ENCODE measurements at places on chromosomes 2 and 18.

- DNase-seq, result no peak
Observed at GRCh38 chr2:128765811-128766210, 447.1 kb upstream of the HS6ST1 start.

DNA sequence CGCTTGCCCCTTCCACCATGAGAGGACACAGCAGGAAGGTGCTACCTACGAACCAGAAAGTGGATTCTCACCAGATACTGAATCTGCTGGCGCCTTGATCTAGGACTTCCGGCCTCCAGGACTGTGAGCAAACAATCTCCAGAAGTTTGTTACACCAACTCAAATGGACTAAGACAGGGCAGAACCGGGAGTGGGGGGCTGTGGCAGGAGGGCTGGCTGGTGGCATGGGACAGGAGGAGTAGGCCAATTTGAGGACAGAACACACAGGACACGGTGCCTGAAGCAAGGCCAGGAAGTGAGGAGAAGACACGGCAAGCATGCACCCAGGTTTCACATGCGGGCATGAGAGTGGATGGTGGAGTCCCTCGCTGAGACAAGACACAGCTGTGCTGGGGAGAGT is 40.1 kb downstream of the CRACDL start:
- DNase-seq, result no peak

DNA sequence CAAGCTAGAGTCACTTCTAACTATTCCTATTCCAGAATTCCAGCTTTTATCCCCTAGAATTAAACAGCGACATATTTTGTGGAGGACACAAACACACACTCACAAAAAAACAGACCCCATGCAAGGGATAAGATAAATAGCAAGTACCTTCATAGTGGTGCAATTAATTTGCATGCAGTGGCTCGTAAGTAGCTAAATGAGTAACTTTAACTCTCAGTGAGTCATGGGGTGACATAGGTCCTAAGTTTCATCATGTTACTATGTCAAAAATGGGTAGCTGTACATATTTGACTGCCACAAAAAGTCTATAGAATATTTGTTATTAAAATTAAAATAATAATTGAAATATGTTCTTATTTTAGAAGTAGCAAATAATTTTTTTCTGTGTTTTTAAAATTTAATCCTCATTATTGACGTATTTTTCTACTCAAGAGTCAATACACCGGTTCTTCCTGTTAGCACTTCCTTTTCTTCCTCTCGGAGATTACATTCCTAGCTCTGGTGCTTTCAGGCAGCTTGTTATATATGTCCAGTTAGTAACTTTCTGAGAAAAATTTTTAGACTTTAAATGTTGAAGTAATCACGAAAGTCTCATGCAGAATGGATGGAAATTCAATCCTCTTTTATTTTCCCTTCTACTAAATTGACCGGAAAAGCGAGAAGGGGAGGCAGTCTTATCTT is 247.0 kb downstream of the KCNH7 start:
- no peak for DNase-seq

DNA sequence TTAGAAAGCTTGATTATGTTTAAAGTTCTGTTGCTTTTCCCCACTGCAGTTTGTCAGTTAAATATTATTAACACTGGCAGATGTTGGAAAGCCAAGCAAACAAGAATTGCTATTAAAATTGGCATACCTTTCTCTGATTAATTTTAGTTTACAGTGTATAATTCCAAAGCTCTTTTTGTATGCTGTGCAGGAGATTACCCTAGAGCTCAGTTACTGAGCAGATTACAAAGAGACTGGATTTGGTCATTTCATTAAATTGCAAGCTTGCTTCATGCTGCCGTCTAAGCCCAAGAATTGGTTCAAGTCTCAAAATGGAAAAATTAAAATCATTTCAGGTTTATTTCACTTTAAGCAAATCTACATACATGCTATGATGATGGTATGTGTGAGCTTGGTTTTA is 2.3 kb downstream of the ASAP2 start:
- no peak for DNase-seq

- no peak for DNase-seq
Observed at GRCh38 chr2:73033766-73034381, 37.6 kb downstream of the SFXN5 start.

DNA sequence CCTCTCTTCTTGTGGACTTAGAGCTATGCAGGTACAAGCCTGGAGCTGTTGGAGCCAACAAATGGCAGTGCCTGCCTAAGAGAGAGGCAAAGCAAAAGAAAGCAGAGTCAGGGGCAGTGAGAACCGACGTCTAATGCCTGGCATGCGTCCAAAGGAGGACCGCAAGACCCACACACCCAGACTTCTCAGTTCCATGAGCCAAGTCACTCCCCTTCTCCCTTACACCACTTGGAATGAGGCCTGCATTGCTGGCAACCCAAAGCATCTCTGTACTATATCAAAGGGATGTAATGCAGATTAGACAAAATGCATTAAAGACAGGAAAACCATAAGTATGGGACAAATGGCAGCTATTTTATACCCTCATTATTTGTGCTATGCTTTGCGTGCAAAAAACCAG is 49.9 kb upstream of the RNU4ATAC start:
- DNase-seq, result no peak

GRCh38 chr2:221389904-221390303 is 182.2 kb downstream of the EPHA4 start:
- DNase-seq, result no peak

GRCh38 chr2:239583171-239583878 is 182.5 kb upstream of the HDAC4 start:
- DNase-seq, result no peak

DNA sequence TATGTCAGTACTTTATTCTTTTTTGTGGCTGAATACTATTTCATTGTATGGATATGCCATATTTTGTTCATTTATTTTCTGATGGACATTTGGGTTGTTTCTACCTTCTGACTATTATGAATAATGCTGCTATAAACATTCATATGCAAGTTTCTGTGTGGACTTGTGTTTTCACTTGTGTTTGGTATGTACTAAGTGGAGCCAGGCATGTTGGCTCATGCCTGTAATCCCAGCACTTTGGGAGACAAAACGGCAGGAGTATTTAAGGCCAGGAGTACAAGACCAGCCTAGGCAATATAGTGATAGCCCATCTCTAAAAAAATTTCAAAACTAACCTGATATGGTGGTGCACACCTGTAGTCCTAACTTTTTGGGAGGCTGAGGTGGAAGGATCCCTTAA is 23.3 kb downstream of the MARCHF7 start:
- no peak for DNase-seq

- DNase-seq, result no peak
Observed at GRCh38 chr2:23838581-23838980, 88.3 kb downstream of the ATAD2B start.

DNA sequence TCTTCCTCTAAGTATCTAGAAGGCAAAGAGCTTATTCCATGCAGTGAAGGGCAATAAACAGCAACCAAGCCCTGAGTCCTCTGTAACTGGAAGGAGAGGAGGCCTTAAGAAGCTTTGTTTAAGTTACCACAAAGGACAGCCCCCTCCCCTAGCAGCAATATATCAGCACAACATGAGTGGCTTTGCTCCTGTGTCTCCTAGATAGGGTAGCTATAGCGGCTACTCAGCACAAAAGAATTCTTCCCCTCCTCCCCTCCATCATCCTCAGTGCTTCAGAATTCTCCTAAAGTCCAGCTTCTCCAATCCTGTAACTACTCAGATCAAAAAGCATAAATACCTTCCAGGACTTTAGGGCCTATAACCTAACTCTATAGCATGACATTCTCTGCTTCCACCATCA is 16.5 kb downstream of the SUMO1 start:
- DNase-seq, result no peak

- no peak for DNase-seq
Observed at GRCh38 chr2:166516712-166517303, 22.8 kb upstream of the SCN7A start.

GRCh38 chr18:25798046-25798445 is 292.4 kb downstream of the SS18 start:
- no peak for DNase-seq
